ENCODE measurements at places on chromosomes 5 and 9. TPM values are rescaled to one million over a fixed set of nuclear protein-coding genes. Genes with fewer than 3 reads are reported as not detected.

The GSN gene
- 78.5 TPM for total RNA-seq

The TAF11L10 gene
- total RNA-seq: not detected

The SV2C gene
- under 0.01 TPM for total RNA-seq

The SHOC1 gene
- total RNA-seq: not detected

The OR13J1 gene
- not detected for total RNA-seq

The PCDHB5 gene
- 0.07 TPM for total RNA-seq

The SAXO1 gene
- 0.21 TPM for total RNA-seq

The CER1 gene
- 1,033 TPM for total RNA-seq

The SMIM23 gene
- not detected for total RNA-seq

The PRSS3 gene
- not detected for total RNA-seq

The TAF11L5 gene
- not detected for total RNA-seq

The NAIF1 gene
- total RNA-seq: 12.3 TPM

The IFNE gene
- not detected for total RNA-seq

The GRM6 gene
- not detected for total RNA-seq

The SPAG8 gene
- total RNA-seq: 0.55 TPM

The GABRP gene
- total RNA-seq: 2.2 TPM

Measured in H7 (cell line).